ENCODE measurements at places on chromosomes 7 and 10.

DNA sequence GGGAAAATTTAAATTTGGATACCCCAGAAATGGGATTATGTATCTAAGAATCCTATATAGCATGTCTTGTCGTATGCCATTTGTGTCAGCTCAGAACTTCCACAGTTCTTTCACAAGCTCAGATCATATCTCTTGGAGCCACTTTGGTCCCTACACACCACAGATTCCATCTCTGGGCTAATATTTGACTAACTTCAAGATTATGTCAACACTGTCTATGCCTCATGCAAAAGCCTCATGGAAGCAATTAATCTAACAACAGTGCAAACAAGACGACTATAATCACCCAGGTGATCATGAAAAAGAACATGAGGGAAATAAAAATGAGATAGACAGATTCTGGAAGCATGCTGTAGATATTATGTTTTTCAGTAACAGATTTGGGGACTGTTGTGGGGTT is 189.1 kb downstream of the LRRTM3 start:
- no peak for DNase-seq

DNA sequence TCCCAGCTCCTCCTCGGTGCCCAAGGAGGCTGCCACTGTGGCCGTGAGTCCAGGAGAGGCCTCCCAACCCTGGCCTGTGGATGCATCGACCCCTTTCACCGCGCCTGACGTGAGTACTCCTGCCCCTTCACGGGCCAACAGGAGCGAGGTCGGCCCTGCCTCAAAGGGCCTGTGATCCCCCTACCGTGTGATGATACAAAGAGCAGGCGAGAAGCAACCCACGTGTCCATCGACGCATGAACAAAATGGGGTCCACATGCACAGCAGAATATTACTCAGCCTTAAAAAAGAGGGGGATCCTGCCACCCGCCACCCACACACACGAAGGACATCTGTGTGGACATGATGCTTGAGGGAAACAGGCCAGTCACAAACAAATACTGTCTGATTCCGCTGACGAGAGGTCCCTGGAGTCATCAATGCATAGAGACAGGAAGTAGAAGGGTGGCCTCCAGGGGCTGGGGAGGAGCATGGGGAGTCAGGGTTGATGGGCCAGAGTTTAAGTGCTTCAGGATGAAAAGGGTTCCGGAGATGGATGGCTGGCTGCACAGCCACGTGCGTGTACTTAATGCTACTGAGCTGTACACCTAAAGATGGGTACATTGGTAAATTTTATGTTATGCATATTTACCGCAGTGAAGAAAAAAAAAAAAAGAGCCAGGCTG is 151.9 kb downstream of the PRKAG2 start:
- DNase-seq = no peak

- DNase-seq = no peak
Measured at GRCh38 chr10:129756912-129757901, 206.9 kb downstream of the EBF3 start.

GRCh38 chr10:89580243-89580642 is 44.8 kb upstream of the SLC16A12 start:
- DNase-seq = no peak

DNA sequence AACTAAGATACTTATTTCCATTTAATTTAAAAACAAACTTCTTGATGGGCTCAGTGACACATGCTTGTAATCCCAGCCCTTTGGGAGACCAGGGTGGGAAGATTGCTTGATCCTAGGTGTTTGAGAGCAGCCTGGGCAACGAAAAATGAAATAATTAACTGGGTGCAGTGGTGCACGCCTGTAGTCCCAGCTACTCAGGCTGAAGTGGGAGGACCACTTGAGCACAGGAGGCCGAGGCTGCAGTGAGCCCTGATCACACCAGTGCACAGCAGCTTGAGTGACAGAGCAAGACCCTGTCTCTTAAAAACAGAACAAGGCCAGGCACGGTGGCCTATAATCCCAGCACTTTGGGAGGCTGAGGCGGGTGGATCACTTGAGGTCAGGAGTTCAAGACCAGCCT is 37.4 kb downstream of the AVL9 start:
- no peak for DNase-seq

DNA sequence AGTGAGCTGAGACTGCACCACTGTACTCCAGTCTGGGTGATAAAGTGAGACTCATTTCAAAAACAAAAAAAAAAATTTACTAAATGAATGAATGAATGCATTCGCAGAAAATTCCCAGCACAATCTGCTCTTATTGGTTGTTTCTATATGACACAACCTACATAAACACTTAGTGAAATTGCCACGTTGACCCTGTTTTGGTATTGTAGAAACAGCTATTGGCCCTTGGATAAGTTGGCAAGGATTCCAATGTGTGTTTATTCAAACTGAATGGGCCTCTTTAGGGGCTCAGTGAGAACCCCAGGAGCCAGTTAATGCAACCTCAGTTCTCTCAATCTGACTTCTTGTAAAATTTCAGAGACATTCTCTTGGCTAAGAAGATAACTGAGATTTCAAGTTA is 66.0 kb downstream of the HHEX start:
- no peak for DNase-seq
